ENCODE measurements at places on chromosomes 5 and 9.

DNA sequence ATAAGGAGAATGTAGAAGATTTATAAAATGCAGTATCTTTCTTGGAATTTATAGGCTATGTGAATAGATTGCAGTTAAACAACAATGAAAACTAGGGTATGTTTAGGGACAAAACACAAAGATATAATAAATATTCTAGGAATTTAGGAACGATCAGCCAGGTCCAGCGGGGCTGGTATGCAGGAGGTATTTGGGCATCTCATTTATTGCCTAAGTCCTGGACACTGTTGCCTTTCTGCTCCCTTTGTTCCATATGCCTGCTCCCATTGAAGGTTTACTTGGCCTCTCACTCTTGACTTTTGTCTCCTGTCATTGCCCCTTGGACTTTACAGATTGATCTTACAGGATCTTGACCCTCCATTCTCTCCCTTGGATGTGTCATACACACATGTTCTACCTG is 55.9 kb downstream of the SNX24 start:
- no peak for DNase-seq

DNA sequence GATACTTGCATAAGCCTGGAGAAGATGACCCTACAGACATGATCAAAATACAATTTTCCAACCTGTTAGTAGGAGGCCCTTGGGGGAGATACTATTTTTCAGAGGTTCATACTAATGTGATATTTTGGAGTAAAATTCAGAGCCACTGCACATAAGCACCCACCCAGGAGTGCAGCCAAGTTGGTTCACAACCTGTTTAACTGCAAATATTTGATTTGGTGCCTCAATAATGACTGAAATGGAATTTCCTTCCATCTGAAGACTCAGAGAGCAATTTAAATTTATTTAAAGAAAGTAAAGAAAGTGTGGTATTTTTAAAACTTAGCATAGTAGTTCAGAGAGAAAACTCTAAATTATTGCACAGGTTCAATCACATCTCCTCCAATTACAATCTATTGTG is 77.5 kb upstream of the FBN2 start:
- no peak for DNase-seq

DNA sequence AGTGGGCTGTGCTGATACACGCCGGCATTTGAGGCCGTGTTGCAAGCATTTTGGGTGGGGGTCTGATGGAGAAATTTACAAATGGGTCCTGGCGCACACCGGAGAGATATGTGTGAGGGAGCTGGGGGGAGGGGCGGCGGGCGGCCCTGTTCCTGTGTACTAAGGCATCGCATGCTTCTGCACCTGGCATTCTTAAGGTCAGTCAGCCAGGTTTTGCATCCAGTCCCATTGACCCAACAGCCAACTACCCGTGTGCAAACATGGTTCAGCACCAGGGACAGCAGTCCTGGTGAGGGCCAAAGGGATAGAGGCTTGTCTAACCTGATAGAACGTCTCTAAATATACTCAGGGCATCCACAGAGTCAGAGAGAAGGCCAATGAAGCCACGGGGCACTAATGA is 839 bp downstream of the GABRG2 start:
- peak; percentile 79 for DNase-seq

- DNase-seq = no peak
Measured at GRCh38 chr9:15505921-15506320, 4.8 kb downstream of the PSIP1 start.

DNA sequence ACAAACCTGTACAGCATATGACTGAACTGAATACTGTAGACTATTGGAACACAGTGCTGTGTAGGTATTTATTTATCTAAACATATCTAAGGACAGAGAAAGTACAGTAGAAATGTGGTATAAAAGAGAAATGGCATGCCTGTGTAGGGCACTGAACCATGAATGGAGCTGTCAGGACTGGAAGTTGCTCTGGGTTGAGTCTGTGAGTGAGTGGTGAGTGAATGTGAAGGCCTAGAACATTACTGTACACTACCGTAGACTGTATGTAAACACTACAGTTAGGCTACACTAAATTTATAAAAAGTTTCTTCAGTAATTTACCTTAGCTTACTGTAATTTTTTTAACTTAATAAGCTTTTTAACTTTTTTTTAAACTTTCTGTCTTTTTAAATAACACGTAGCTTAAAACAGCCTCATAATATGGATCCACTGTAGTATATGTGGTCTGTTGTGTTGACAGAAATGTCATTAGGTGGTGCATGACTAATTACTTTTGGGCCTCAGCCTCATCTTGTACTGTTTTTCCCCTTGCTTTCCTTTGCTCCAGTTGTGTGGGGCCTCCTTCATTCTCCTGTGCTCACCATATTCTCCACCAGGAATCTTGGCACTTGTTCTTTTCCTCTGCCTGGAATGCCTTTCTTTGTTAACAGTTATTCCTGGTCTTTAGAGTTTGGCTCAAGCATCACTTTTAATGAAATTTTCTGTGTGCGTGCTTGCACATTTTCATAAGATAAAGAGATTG is 8.8 kb downstream of the SPIN1 start:
- peak; percentile 29 for DNase-seq

- DNase-seq = no peak
Measured at GRCh38 chr5:71013575-71013974, 11.6 kb downstream of the NAIP start.

All from umbilical cord (tissue), 2 donors.